ENCODE measurements at places on chromosomes 3 and 15.

- DNase-seq: no peak
These were observed 44.6 kb downstream of the LDHAL6B start for GRCh38 chr15:59251001-59251845.

- peak; percentile 78 for DNase-seq
These were observed 38.6 kb downstream of the CLEC3B start for GRCh38 chr3:45064512-45065372.

GRCh38 chr3:69914395-69914794 is 85.1 kb upstream of the SAMMSON start:
- DNase-seq: no peak

DNA sequence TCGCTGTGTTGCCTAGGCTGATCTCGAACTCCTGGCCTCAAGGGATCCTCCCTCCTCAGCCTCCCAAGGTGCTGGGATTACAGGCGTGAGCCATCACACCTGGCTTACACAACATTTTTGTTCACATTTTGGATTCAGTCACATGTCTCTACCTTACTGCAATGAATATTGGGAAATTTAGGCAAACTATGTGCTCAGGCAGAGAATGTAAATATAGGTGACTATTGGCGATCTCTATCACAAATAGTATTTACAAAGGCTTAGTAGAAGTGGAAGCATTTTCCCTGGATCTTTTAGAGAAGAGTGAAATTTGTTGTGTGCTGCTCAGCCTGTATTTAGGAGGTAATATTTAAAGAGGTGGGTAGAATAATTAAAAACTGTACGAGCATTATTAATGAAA is 20.7 kb downstream of the SCAANT1 start:
- DNase-seq: no peak

GRCh38 chr15:51751697-51752683 is 593 bp downstream of the TMOD2 start:
- DNase-seq: peak; percentile 22

GRCh38 chr15:50066666-50067065 is 52.4 kb downstream of the ATP8B4 start:
- no peak for DNase-seq

GRCh38 chr3:72008226-72008996 is 223.5 kb upstream of the PROK2 start:
- DNase-seq: no peak

DNA sequence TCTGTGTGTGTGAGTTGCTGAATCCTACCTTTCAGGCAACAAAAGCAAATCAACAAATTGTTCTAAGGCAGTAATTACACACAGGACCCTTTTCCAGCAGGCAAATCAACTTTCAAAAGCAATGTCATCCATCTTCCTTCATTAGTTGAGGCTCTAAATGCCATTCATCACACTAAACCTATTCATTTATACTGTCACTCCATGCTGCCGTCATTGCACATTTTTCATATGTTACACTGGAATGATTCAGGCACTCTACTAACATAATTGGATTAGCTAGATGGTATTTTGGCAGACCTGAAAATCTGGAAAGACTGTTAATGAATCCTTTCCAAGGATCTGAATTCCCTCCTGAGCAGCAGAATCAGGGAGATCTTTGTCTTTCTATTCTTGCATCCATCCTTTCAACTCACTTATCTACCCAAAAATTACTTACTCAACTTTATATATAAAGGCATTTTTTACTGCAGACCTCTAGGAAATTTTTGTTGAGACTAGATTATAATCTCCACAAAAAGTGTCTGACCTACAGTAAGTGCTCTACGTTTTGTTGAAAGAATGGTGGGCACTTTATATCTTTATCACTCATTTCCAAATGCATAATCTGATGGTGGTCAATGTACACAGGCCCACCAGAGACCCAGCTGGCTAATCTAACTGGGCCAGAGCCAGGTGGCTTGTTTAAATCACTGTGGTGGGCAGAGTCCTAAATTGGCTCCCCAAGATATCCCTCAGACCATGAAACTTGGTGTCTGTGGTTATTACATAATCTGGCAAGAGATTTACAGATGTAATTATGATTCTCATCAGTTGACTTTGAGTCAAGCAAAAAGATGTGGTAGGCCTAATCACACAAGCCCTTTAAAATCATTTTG is 25.0 kb downstream of the MIX23 start:
- no peak for DNase-seq

- no peak for DNase-seq
These were observed 87.4 kb upstream of the LRRC3B start for GRCh38 chr3:26535151-26535550.

- no peak for DNase-seq
These were observed 1136.1 kb downstream of the OTOL1 start for GRCh38 chr3:162632672-162633071.

DNA sequence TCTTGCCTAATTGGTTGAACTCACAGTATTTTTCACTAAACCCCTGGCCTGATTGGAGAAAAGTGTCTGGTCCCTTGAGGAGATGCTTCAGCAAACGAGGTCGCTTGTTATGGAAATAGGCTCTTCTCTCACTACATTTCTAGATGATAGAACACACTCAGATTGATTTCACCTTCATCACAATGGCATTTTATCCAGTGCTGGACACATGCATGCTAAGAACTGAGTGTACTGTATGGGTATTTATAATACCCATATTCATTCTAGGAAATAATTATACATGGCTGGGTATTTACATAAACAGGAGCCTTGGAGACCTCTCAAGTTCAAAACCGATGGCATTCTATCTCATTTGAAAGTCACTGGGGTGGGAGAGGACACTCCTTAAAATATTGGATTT is 444.9 kb downstream of the LPP start:
- DNase-seq: no peak

GRCh38 chr3:50347187-50347813 is 1.8 kb upstream of the ZMYND10 start:
- peak; percentile 83 for DNase-seq

DNA sequence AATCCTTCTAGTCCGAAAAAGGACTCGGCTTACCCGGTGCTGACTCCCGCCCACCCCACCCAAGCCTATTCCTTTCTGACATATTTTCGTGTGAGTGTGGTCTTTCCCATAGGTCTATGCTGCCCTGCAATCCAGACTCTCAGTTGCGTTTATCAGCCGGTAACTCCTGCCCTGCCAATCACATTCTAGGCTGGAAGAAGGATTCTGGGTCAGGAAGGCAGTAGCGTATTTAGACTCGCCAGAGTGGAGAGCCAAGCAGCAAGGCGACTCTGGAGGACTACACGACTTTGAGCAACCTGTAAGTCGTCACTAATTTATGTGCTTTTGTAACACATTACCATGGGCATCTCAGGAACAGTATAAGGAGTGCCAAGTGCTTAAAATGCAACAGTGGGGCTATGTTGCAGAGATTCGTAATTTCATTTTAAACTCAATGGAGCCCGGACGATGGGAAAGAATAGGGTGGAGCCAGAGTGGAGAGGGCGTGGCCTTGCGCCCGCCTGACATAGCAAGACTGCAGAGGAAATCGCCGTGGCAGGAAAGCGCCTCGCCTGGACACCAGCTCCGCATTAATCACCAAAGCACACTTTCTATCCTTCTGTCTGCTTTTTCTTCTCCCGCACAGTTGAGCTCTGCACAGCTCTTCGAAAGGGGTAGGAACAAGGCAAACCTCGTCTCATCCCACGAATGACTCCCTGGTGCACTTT is 1044.2 kb downstream of the AGBL1 start:
- no peak for DNase-seq

DNA sequence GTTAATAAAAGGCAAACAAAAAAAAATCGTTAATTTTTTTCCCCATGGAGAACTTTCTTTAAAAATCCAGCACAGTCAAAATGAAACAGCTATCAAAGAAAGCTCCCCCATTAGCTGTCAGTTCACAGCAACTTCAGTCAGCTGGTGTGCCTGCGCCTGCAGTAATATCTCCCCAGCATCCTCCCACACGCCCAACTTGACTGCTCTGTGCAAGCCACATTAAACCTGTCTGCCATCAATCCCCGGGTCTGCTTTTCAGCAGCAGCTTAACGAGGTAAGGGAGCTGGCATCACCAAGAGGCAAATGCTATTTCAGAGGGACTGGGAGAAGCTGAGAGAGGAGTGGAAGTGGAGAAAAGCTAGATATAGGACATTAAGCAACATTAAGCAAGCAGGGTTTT is 337.5 kb downstream of the GAP43 start:
- no peak for DNase-seq

GRCh38 chr3:108092501-108092900 is 1.7 kb upstream of the CD47 start:
- DNase-seq: no peak

- DNase-seq: no peak
These were observed 165.5 kb downstream of the ALCAM start for GRCh38 chr3:105532251-105532650.

DNA sequence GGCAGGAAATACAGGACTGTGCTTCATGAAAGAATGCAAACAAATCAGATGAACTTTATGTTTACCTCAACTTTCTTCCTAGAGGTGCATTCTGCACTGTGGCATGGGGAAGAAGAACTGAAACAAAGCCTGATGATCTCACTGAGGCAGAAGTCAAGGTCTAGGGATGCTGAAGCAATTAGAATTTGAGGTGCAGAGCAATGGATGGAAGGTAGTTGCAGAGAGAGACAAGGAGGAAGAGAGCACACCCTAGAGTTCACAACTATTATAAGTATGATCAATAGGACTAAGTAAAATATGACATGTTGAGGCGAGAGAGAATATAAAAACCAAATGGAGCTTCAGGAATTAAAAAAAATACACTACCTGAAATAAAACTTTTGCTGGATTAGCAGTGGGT is 420.1 kb downstream of the EDEM1 start:
- DNase-seq: no peak

GRCh38 chr15:76003364-76003763 is 8.9 kb downstream of the NRG4 start:
- DNase-seq: no peak

DNA sequence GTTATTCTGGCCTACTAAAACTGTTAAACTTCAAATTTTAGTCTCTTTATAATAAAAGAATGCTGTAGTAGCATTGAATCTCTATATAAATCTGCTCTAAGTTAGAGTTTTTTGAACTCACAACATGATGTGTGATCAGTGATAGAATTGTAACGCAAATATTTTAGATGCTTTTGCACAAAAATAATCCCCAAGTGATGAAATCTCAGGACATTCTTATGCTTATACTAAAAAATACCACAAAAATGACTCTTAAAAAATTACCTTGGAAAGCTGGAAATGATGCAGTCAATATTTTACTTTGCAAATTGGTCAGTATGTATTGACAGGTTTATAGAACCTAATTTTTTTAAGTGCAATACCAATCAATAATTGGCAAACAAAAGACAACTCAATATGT is 375.3 kb downstream of the TBC1D5 start:
- DNase-seq: no peak

DNA sequence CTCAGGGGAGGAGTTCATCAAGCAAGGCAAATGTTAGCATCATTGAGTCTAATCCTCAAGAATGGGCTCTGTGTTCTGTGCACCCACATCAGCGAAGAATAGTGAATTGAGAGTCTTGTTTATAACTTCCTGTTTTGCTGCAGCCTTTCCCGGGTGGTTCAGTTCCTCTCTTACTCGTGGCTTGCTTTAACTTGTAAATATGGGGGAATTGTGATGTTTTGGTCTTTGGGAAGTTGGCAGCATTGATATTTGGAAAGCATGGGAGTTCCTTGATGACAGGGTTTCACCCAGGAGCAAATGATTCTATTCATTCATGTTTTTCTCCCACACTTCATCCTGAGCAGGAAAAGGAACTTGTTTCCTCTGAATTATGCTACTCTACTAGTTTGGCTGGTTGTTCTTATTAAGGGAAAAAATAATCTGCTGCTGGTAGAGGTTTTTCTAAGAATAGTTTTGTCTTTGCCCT is 40.4 kb downstream of the GPD1L start:
- DNase-seq: no peak

- DNase-seq: no peak
These were observed 7.0 kb downstream of the CHST13 start for GRCh38 chr3:126531051-126531330.

- no peak for DNase-seq
These were observed 77.5 kb downstream of the ADCY5 start for GRCh38 chr3:123371426-123371825.

DNA sequence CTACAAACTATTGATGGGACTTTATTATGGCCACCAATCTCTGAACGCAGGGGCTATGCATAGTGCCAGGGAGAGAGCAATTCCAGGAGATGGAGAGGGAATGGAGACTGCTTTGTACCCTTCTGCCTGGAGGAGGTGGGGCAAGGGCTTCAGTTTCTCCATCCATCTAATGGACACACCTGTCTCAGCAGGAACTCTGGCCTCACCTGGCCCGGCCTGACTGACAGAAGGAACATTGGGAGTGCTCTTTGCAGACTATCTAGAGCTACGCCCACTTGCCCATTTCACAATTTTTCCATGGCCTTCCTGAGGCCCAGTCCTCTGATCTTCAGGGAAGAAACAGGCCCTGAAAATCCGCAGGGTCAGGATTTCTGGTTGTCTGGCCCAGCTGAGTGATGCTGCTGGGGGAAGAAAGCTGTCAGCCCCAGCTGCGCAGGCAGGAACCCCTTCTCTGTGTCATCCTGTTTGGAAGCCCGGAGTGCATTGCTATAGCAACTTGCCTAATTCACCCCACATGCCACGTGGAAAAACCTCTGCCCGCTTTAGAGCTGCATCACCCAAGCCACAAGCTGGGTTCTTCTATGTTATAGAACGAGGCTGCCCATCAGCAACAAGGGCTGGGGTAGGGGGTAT is 6.4 kb downstream of the ITGA11 start:
- DNase-seq: no peak
